ENCODE measurements at places on chromosomes 12 and 14.

DNA sequence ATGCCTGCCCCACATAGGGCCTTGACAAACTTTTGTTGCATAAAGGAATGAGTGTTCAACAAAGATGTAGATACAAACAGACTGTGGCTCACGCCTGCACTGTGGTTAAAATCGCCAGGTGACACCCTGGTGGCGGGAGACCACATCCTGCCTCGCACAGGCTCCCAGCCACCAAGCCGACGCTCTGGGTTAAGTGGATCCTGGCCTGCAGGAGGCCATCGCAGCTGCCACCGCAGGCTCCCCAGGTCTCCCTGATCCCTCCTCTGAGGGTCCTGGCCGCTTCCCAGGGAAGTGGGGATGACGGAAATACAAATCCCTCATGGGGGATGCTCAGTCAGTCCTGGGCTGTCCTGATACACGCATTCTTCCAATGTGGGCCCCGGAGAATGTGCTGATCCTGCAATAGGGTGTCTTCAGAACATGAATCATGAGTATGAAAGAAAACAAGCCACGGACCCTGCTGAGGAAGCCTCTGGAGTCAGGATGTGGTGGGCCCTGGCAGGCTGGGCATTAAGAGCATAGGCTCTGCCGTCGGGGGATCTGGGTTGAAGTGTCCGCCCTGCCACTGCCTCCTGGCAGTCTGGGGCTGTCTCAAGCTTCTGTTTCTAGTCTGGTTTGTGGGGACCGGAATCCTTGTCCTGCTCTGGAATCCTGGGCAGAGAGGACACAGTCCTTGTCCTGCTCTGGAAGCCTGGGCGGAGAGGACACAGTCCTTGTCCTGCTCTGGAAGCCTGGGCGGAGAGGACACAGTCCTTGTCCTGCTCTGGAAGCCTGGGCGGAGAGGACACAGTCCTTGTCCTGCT, 53.5 kb upstream of the BEGAIN start:
- DNase-seq: peak; percentile 29

- no peak for DNase-seq
These were observed 166.1 kb downstream of the ADCK1 start for GRCh38 chr14:77965919-77966435.

DNA sequence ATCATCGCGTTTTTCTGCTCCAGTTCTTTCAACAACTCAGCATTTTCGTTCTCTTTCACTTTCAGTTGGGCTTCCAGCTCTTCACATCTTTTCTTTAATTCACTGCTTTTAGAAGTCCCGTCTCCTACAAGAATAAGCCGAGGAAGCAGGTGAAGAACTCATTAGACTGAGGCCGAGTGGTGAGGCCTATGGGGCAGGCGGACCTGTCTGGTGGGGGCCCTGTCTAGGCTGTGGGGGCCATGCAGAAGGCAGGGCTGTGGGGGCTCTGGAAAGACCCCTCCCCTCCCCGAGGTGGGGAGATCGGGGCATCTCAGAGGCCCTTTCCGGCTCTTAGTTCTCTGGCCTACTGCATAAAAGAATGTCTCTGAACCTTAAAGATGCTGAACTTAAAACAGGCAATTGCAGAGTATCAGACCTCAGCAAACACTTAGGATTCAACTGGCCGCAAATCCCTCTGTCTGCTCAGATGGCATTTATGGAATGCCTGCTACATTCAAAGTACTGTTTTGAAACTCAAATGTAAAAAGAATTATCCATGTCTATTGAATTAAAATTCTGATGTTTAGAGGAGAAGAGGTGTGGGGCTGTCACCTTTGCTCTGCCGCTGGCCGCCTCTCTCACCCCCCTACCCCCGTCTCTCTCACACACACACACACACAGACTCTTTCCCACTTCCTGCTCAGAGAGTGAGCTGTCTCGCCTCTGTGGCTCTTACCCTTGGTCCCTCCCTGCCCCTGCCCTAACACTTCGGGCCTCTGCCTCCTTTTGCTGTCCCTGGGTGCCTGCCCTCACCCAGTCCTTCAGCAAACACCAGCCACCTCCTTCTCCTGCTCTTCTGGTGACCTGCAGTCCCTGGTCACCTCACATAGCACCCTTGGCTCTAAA, 34.7 kb downstream of the CCDC92 start:
- DNase-seq: peak; percentile 72

- DNase-seq: no peak
These were observed 22.2 kb upstream of the HDAC7 start for GRCh38 chr12:47841910-47842309.

- peak; percentile 82 for DNase-seq
These were observed 41.6 kb downstream of the ITPK1 start for GRCh38 chr14:93073910-93074769.

Data from bone marrow (tissue), 2 donors.